ENCODE measurements at places on chromosomes 13 and 19.
A peak's percentile ranks its signal among the peaks of the same experiment; 100 is the strongest.

GRCh38 chr13:76048675-76049375 is 412.7 kb downstream of the LMO7 start:
- DNase-seq, result no peak

DNA sequence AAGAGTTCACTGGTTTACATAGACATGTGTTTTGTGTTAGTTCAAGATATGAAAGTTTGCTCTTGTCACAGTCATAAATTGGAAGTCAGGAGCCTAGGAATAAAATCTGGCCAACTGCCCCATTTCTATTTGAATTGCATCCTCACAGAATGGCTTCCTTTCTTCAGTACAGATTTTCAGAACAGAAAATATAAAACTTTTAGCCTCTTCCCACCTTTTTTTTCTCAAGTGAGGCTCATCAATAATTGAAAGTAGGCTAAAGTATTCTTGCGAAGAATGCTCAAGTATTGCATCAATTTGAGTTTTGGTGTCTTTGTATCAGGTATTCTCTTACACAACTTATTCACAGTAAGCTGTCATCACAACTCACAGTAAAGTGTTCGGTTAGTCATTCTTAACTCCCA is 802.7 kb downstream of the PCDH9 start:
- no peak for DNase-seq

DNA sequence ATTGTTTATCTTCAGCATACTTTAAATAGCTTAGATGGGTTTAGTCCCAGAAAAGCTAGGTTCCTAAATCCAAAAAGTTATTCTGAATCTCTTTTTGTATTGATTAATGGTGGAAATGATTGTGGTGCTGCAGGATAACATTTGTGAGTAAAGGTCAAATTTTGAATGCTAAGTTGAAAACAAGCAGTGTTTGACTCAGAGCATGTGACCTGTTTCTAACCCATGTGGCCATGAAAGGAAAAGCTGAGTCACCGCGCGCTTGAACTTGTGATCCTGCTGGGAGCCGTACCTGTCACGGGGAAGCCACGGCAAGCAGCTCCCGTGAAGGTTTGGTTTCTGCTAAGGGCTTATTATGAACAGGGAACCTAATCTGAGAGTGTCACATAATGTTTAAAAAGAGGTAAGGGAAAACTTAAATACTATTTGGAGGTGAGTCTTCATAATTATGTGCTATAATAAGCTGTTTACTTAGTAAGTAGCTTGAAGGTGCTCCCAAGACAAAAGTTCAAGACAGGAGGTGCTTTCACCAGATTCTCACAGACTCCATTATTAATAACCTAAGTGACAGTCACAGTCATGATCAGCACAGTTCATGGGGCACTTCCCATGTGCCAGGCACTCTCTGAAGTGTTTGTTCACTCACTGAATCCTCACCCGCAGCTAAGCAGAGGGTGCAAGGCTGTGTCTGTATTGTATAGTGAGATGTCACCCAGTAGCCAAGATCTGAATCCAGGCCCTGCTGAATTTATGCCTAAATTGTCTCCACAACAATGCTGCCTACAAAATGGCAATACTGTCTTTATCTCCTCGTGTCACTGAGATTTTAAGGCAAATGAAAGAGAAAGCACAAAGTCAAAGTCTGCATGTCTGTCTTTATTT is 286.5 kb downstream of the MYO16 start:
- DNase-seq, result peak; percentile 34

DNA sequence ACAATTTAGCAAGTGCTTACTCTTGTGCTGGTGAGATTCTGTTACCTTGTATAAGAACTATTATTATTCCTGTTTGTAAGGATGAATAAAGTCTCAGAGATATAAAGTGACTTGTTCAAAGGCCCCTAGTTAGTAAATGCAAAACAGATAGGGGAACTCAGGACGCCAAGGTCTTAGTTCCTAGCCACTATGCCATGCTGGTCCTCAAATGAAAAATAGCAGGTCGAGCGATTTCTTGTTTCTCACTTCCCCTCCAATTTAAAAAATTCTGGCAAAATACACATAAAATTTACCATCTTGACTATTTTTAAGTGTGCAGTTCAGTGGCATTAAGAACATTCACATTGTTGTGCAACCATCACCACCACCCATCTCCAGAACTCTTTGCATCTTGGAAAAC is 1.1 kb downstream of the TECR start:
- no peak for DNase-seq

DNA sequence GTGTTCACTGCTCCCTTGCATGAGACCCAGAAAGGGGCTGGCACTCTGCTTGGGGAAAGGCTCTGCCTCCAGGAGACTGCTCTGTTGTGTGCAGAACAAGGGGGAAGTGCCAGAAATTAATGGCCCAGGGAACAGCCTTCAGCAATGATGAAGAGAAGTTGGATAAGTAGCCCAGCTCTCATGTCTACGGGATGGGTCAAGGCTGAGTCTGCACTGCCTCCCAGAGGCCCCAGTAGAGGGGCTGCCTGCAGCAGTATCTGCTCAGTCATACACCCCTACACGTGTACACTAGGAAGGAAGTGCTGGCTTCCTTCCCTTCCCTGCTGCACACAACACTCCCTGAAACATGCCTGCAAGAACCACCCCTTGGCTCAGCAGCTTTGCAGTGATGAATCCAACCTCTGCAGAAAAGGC is 54.6 kb upstream of the URI1 start:
- DNase-seq, result no peak

GRCh38 chr19:29439021-29439420 is 86.8 kb upstream of the VSTM2B start:
- DNase-seq, result no peak

DNA sequence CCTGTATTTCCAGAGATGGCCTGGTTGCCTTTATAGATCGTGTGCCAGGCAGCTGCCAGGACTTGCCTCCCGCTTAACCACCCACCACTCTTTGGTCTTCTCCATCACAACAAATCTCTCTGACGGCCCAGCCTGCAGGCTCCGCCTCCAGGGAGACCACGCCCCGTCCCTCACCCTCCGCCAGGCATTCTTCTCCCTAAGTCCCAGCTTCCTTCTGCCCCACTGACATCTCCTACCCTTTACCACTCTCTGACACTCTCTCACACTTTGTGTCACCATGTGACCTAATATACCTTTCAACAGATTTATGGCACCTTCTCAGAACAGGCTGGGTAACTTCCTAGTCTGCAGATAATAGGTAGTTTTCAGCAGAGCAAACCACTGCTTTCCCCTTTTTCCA is 95.1 kb downstream of the CAB39L start:
- no peak for DNase-seq

GRCh38 chr13:31937436-31937835 is 94.1 kb upstream of the FRY start:
- DNase-seq, result no peak

GRCh38 chr19:17340871-17341357 is 3.6 kb downstream of the GTPBP3 start:
- DNase-seq, result no peak

DNA sequence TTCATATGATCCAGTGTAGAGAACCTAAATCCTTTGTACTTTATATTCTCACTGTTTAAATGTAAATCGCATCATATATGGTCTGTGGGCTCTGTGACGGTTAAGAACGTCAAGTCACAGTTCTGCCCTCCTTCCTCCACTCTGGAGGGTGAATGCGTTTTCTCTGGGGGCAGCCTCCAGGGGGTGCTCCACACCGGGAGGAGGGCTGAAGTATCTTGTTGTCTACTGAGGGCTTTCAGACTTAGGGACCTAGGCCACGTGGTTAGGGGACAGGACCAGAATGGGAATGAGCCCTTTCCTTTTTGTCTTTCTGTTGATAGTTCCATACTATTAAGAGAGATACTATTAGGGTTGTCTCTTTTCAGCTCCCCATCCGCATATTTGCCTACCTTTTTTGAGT is 504.9 kb downstream of the FGF9 start:
- DNase-seq, result no peak

DNA sequence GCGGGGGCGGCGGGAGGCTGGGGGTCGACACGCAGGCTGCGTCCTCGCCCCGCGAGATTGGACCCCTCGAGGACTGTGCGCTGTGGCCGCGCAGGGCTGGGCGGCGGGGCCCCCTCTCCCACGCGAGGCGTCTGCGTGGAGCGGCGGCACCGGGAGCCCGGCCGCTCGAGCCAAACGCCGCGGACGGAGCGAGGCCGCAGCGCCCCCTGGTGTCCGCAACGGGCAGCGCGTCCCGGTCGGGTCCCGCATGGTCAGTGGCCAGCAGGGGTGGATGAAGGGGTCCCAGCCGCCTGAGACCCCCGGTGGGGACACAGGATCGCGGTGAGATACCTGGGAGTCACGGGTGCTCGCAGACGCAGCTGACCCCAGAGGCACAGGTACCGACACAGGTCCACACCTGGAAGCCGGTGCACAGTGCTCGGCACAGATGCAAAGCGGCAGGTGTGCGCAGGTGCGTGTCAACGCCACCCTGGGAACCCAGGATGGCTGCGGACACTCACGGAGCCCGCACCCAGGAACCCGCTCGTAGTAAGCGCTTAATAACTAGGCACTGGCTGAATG is 2.1 kb upstream of the CIRBP start:
- DNase-seq, result no peak

GRCh38 chr13:71672512-71672911 is 194.5 kb downstream of the DACH1 start:
- no peak for DNase-seq

GRCh38 chr19:4524808-4525562 is 6.7 kb upstream of the PLIN4 start:
- DNase-seq, result no peak

GRCh38 chr13:55440465-55441085 is 1700.1 kb upstream of the PRR20A start:
- no peak for DNase-seq

GRCh38 chr19:8580710-8581281 is 3.6 kb upstream of the MYO1F start:
- DNase-seq, result no peak

DNA sequence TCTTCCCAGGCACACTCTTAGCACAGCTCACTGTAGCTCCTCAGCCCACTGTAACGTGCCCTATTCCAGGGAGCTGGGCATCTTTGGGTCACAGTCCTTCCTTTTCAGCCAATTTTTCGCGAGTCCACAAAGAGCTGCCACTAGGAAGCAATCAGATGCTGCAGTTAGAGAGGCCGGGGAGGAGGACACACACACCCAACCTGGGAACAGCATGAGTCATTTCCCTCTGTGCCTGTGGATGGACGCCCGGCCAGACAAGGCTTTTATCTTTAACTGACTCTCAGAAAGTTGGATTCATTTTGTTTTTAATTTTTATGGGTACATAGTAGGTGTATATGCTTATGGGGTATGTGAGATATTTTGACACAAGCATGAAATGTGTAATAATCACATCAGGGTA is 918.6 kb downstream of the UQCRFS1 start:
- no peak for DNase-seq

DNA sequence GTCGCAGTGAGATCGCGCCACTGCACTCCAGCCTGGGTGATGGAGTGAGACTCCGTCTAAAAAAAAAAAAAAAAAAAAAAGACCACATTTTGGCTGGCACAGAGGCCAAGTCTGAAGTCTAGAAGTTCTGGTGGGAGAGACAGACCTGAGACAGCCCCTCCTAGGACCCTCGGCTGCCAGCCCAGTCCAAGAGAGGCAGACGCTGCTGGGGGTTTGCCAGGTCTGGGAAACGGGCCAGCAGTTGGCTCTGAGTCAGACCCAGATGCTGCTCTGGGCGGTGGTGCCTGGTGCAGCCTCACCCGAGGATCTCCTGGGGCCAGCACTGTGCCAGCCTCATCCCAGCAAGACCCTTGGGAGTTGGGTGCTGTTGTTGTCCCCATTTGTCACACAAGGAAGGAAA is 5.8 kb downstream of the FCHO1 start:
- no peak for DNase-seq

DNA sequence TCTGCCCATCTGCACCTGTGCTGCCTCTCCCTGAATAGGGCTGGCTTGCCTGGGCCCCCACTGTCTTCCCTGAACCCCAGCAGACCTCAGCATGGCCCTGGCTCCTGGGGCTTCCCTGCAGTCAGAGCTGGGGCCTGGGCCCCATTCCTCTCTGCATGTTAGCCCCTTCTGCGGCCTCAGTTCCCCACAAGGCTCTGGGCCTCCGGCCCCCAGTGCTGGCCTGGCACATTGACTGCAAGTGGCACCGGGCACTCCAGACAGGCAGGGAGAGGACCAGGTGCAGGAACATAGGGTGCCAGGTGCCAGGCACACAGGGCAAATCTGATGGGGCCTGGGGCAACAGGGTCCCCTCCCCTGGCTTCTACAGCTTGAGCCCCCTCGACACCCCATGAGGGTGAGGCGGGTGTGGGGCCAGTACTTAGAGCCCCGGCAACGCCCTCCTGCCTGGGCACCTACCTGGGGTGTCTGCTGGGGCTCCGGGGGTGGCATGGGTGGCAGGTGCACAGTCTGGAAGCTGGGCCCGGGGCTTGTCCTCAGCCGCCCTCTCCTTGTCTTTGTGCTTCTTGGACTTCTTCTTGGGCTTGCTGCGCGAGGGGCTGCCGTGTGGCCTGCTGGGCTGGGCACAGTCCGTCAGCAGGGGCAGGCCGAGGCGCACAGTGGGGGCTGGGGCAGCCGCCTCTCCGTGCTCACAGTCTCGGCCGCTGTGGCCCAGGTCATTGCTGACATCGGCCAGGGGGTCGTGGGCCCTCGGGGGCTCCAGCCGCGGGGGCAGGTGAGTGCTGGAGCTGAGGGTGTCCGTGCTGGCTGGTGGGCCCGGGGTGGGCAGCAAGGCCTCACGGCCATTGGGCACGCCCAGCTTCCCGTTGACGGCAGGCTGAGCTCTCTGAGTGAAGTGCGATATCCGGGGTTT is 12.3 kb upstream of the ISYNA1 start:
- DNase-seq, result no peak

Data from NCI-H510A (cell line).